ENCODE measurements at places on chromosomes 3 and 15.

- DNase-seq = no peak
Measured at GRCh38 chr3:148528024-148528423, 169.7 kb upstream of the AGTR1 start.

DNA sequence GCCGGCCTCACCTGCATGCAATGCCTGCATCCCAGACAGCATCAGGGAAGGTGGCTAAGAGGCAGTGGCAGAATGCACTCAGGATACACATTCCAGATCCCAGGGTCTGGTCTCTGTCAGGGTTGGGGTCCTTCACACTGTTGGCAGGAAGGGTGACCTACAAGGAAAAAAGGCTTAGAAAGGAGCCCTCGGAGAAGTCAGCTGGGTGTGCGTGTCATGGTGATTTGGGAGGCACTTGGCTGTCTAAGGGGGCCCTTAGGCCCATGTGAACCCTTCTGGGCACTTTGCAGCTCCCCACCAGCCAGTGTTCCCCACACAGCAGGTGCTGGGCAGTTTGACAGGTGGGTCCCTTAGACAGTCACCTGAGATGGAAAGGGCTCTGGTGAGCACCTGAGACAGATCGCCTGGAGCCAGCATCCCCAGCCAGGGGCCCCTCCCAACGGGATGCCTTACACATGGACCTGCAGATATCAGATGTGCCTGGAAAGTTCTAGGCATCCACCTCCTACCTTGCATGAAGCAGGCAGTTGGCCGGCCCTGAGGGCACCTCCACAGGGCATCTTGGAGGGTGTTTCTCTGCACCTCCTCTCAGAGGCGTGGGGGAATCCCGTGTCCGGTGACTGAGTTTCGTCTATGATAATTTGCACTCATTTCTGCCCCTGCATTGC is 131.6 kb downstream of the LRRK1 start:
- no peak for DNase-seq

DNA sequence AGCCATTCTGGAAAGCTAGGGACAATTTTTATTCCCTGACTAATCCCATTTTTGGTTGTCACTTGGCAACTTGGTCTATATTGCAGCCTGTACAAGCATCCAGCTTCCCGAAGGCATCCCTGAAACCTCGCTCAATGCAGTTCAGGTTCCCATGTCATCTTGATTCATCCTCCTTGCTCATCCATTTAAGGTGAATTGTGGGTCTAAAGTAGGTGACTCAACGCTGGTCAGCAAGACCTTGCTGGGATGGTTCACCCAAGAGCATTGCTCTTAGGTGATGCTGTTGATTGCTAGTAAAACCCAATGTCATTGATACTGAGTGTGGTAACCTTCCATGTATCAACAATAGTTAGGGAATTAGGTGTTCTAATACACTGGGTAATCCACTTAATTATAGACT is 13.1 kb upstream of the RAB8B start:
- DNase-seq = no peak

- DNase-seq = no peak
Measured at GRCh38 chr3:131717493-131717892, 214.7 kb upstream of the MRPL3 start.

- DNase-seq = no peak
Measured at GRCh38 chr15:41975669-41976068, 3.3 kb upstream of the EHD4 start.
